ENCODE measurements at places on chromosomes 6 and 20.

DNA sequence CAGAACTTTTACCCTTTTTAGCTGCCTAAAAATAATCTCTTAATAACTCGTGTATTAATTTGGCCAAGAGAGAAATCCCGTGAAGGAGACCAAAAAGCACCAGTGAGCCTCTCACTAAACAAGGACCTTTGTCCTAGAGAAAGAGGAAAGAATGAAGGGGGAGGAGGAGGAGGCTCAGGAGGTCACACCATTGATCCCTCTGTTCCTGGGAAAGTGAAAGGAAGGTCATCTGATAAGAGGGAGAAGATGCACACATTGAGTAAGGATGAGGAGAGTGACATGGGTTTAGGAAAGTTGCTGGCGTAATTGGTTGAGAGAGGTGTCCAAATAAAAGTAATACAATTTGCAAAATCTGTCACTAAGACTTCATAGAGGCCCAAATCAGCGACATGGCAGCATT lies 49.2 kb downstream of the HLA-DPB1 start:
- no peak for DNase-seq

- no peak for DNase-seq
Measured at GRCh38 chr6:79170431-79170830, 64.1 kb downstream of the HMGN3 start.

DNA sequence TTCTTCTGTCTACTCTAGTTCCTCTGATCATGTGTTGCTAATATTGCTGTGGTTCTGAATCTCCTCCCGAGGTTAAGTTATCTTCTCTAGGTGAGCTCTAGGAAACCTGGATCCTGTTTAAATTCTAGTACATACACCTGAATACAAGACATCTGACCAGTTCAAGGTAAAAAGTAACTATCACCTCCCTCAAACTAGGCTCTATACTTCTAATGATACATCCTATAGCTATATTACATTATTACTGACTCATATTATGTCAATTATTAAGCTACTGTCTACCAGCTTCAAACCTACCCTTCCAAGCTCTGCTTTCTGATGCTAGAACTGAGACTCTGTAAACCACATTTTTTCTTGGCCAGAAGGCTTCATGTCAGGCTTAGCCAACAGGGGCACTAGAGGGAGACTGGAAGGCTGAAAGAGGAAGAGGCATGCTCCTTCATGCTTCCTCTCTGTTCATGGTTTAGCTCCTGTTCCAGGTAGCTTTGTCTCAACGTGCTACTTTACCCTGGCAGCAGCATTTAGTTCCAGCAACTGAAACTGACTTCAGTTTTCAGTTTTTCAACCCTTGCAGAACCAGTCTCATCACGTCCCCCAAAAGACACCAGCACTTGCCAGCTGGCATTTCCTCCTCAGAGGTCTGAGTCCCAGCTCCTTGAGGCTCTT lies 148.4 kb upstream of the TOP1 start:
- no peak for DNase-seq

- peak; percentile 30 for DNase-seq
Measured at GRCh38 chr6:158500016-158500735, 59.7 kb upstream of the TMEM181 start.

GRCh38 chr6:43399932-43400487 lies 27.3 kb upstream of the ABCC10 start:
- DNase-seq: no peak

DNA sequence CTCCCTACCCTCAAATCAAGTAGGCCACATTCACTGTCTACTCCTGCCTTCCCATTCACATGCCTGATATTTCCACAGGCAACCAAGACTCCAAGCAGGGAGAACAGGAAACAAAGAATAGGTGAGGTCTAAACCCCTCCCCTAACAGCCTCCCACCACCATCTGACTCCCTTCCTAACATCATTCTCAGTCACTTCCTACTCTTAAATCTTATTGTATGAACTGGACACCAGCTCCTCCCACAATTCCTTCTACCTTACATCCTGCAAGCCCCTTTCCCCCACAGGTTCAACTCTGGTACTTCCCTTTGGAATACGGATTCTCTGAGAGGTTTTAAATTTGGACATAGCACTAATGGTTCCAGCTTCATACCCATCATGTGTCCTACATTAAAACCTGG lies 944 bp upstream of the C6orf136 start:
- DNase-seq: no peak

GRCh38 chr6:13488015-13488895 lies 855 bp upstream of the GFOD1 start:
- DNase-seq: peak; percentile 67

DNA sequence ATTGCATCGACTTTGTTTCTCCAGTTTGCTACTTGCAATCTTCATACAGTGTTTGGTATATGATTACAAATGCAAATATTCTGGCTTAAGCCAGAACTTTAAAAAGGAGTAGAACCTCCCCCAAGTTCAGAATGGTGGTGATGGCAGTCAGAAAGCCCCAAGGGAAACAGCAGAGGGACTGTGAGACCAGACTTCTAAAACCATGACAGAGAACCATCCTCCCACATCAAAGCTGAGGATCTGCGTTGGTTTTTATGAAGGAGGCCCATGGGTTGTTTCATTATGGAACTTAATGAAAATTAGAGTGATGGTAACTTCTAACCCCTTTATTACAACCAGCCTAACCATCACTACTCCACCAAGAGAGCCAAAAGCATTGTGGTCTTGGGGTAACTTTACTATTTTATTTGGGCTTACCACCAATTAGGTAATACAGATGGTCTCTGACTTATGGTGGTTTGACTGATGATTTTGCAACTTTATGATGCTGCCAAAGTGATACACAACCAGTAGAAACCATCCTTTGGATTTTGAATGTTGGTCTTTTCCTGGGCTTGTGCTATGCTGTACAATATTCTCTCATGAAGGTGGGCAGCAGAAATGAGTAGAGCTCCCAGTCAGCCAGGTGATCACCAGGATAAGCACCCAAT lies 10.9 kb upstream of the MRS2 start:
- DNase-seq: no peak

All from mesendoderm (in vitro differentiated cells).